T-helper 2 cell treated with Interferon-gamma antibody and Interleukin-4, amounts not matched to agents 5 μg/mL and 100 μg/mL, for 36 hours (primary cell): ENCODE measurements at places on chromosomes 1 and 21.

DNA sequence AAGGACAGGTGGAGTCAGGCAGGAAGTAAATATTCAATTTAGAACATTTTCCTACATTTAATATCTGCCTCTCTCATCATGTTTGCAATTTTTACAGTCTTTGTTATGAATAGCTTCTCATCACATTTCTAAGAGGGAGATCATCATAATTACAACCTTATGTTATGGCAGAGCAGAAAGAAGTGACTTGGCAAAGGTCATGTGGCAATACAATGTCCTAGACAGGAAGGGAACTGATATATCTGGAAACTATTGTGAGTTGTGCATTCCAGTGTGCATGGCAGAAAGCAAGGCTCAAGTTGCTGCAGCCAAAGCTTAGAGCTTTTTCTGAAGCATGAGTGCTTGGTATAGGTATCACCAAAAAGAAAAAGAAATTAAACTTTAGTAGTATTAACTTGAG, 43.8 kb upstream of the PRRX1 start:
- no peak for DNase-seq

DNA sequence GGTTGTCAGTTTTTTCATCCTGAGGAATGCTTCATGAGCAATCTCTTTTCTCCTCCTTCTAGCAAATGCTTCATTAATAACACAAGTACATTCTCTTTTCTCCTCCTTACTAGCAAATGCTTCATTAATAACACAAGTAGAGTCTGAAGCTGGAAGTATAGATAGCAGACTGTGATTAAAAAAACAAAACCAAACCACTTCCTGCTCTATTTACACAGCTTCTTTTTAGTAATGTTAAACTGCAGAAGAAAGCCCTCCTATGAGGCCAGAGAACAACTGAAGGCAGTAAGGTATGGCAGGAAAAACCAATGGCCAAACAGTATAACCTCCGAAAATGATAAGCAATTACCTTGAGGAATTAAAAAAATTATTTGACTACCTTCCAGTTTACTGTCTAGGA, 90.1 kb downstream of the ZSWIM5 start:
- no peak for DNase-seq

DNA sequence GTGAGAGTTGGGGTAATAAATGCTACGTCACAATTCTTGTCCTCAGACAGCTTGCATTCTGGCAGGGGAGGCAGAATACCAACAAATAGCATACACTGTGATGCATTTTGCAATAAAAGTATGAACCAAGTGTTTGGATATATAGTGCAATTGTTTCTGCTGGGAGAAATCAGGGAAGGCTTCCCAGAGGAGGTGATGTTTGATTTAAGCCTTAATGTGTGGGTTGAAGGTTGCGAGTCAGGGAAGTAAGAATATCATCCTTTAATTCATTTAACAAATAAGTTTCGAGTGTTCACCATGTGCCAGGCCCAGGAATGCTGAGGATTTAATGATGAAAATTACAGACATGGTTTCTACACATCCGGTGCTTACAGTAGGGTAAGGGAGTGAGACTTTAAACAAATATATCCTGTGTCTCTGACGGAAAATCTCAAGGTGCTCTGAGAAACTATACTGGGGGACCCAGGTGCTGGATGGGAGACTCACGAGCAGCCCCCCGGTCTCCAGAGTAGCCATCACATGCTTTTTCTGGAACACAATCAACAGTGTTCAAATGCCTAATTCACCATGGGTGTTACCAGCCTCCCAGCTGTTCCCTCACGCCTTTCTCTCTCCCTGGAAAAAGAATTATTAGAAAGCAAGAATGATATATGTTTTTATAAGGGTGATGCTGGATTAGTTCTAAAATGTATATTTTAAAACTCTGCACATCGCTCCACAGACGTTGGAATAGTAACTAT, 31.7 kb downstream of the RASSF5 start:
- no peak for DNase-seq

- no peak for DNase-seq
These were observed 16.2 kb downstream of the MIER1 start for GRCh38 chr1:66940981-66941380.

- DNase-seq: no peak
These were observed 28.5 kb downstream of the MAB21L3 start for GRCh38 chr1:116139592-116140134.

DNA sequence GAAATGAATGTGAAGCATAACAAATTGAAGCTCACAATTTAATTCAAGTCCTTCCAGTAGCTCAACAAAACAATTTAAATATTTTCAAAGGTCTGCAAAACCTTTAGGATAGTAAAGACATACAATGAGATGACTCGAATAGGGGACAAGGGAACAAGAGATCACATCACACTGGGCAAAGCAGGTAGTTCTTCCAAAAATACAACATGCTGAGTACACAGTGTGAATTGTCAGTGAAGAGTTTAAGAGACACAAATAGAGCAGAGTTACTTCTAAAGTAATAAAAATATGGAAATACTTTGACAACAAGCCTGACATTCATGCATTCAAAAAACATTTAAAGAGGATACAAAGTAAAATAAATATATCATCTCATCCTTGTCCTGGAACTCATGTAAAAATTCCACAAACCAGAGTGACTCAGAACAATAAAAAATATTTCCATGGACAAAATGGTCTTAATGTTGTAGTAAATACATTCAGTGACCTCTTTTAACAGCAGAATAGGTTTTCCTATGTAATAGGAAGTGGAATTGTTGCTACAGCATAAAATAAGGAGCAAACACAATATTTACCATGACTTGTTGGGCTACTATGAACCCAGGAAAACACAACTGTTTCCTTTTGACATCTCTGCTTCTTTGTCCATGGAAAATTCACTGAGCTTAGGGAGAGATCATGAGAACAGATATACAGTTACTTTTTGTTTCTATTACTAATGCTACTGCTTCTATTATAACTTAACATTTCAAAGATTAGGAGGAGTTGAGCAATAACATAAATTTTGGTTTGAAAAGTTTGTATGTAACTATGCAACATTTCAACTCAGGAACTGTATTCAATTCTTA, 83.7 kb upstream of the BCL10 start:
- DNase-seq: no peak

- no peak for DNase-seq
These were observed 31.4 kb upstream of the ARTN start for GRCh38 chr1:43902058-43902831.

DNA sequence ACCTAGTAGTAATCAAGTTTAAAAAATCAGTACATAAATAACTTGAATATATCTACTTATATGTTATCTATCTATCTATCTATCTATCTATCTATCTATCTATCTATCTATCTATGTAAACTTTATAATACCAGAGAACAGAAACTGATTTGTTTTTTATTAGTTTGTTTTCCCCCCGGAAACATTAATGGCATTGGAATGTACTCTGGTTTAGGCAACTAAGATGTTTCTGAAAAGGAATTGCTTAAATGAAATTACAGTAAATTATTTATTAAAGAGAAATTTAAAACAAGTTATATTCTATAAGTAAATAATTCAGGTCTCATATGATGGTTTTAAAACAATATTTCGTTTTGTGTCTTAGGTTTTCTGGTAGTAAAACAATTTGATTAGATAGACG, 681.0 kb upstream of the ADAMTS5 start:
- no peak for DNase-seq

DNA sequence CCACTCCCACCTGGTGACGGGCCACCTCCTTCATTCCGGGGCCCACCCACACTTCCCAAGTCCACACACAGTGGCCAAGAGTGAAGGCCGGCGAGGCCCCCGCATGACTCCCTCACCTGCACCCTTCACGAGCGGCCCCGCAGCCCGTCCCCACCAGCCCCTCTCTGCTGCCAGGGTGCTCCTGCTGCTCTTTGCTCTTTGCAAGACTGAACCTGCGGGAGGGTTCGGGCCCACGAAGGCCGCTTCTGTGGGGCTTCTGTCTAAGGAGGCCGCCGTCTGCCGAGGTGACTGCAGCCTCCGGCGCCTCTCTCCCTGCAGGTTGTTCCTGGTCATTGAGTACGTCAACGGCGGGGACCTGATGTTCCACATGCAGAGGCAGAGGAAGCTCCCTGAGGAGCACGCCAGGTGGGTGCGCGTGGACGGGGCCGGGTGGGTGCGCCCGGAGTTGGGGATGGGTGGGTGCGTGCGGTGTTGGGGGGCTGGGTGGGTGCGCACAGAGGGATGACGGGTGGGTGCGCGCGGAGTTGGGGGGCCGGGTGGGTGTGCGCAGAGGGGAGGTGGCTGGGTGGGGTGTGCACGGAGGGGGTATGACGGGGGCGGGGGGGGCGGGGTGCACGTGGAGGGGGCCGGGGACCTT, 25.3 kb downstream of the FAAP20 start:
- DNase-seq: no peak

GRCh38 chr1:225508538-225509375, 80.9 kb upstream of the LBR start:
- DNase-seq: no peak

GRCh38 chr1:145719230-145720079, at the start of gene CD160:
TSS of gene CD160 (plus strand) at chr1:145719499. CDS start at chr1:145728328, 8,829 bp downstream.
- DNase-seq: no peak

DNA sequence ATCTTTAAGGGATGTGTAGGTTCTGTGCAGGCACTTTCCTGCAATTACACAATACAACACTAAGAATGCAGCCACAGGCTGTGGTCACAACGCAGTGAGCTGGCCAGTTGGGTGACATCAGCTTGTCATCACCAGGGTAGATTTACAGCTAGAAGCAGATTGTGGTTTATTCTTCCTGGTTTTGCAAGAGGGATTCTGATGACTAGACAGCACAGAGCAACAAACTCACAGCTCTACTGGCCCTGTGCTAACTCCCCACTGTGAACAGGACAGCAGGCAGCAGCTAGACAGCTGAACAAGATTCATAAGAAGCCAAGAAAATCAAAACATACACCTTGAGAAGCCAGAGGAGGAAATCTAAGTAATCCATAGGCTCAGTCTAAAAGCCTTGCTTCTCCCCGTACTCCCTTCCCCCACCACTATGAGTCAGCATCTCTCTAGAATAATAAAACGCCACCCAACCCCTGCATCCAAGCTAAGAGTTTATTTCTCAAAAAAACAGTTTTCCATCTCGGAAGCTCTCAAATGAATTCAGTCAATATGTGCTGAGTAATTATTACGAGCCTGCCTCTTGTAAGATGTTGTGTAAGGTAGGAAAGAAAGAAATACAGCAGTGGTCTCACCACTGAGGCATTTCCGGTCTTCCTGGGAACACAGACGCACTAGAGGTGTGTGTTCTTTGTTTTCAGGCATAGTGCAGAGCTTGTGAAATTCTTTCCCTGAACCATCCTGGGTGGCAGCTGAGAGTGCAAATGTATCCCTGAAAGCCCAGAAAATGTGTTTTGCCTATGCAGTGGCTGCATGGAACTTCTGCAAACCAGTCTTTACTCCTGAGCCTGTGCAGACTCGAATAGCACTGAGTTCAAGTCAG, 162.8 kb downstream of the NTPCR start:
- DNase-seq: peak; percentile 71

GRCh38 chr1:77100875-77101274, 118.4 kb downstream of the PIGK start:
- no peak for DNase-seq

DNA sequence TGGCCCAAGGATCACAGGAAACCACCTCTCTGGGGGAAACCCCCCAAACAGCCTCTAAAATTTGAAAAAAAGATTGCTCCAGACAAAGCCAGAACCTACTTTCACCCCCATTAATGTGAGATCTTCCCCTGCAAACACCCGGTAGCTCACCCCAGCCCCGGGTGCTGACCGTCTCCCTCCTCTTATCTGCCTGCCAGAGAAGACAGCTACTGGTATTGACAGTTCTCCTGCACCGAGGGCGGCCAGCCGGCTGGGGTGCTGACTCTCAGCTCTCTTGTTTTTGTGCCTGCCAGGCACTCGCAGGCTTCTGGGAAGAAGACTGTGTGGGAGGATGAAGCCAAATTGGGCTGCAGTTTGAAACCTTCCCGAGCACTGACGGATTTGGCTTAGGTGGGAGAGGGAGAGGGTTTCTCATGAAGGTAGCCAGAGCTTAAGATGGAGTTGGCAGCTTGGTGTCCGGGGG, 48.2 kb downstream of the RASSF5 start:
- DNase-seq: no peak

DNA sequence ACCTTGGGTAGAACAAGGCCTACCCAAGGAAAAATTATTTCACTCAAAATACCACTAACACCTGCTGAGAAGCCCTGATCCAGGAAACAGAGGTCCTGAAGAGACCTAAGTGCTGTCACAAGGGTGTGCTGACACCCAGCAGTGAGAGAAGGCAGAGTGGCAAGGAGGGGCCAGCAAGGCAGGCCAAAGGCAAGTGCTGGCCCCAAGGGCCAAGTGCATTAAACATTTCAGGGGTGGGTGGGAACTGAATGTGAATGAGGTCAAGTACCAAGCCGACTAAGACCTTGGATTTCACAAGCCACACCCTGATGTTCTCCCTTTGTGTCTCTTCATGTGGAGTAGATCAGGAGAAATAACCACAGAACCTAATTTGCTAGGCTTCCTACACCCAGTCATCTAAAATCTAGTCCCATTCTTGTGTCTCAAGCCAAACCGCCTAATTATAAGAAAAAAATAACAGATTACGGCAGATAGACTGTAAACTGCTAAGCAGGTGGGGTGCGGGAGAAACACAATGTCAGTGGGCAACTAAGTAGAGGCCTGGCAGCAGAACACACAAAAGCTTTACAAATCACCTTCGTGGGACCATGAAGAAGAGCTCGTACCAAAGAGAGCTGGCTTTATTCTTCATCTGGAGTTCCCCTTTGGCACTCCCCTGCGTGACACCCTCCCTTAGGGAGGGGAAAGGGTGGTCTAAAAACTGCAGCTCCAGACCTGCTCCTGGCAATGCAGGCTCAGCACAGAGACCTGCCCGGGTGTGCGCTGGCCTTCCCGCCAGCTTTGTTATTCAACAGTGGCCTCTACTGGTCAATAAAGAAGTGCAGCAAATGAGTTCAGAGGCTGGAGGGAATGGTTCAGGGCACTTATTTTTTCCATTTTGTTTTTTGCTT, 8.7 kb downstream of the UBE2G2 start:
- peak; percentile 36 for DNase-seq

GRCh38 chr21:33136847-33137502, 67.0 kb downstream of the OLIG1 start:
- no peak for DNase-seq

DNA sequence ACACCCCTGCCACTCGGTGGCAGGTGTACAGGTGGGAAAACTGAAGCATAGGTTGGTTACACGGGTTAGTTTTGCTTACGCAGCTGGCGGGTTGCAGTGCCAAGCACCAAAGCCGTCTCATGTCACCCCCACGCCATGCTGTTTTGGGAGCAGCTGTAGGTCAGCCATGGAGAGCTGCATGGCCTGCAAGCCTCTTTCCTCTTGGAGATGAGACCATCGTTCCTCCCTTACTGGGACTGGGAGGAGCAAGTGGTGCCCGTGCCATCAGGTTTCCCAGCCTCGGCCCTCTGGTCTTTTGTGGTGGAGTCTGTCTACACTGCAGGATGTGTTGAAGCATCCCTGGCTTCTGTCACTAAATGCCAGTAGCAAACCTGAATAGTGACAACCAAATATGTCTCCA, 46.9 kb downstream of the AJAP1 start:
- no peak for DNase-seq

- no peak for DNase-seq
These were observed 66.1 kb upstream of the CHODL start for GRCh38 chr21:18178509-18178908.

DNA sequence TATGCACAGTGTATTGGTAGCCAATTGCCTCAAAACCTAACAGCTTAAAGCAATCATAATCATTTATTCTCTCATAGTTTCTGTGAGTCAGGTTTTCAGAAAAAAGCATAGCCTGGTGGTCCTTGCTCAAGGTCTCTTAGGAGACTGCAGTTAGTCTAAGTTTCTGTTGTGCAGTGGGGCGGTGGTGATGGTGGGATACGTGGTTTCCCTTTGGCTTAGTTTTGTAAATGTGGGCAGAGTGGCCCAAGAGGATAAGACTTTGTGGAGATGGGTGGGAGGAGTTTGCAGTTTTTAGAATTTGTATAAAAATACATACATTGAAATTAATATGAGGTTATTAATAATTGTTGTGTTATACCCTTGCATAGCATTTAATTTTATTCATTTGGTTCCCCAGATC, 68.6 kb downstream of the NOS1AP start:
- no peak for DNase-seq
